Inflammatory macrophage treated with lipopolysaccharide for 4 hours (primary cell): ENCODE measurements at places on chromosomes 3 and 15.

DNA sequence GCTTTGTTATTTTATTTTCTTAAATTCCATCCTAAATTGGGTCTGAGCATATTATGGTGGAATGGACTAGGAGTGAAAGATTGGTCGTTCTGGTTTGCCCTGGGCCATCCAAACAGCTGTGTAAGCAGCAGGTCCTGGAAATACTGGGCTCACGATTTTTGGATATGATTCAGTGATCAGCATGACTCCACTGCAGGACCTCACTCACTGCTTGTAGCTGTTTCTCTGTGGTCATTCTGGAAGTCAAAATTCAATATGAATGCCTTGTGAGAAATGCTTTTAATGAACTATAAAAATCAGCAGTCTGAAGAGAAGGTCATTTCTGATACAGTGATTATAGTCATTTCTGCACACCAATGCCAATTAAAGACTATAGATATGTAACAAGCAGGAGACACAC is 185.0 kb downstream of the RBMS3 start:
- DNase-seq: no peak

DNA sequence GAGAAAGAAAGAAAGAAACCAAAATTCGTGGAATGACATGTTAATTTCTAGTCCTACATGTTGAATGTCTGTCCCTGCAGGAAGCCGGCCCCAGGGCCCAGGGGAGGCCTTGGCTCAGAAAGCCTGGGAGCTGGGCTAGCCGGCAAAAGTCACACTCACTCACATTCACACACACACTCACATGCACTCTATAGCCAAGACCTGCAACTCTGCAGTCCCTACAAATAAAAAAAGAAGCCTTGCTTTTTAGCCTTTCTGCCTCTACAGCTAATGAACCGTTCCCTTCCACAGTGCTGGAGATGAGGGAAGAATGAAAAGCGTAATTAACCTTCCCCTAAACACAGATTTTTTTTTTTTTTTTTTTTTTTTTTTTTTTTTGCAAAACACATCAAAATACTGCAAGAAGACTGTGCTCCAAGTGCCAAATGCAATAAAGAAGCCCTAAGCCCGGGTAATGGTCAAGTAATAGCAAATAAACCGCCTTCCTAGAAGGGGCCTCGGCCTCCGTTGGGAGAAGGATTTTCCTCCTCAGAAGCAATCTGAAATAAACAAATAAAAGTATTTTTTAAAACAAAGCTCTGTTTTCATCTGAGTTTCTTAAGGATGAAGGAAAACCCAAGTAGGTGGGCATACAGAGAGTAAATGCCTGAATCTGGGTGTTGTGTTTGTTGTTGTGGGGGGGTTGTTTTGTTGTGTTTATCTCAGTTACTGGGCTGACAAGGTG is 4.3 kb downstream of the MECOM start:
- DNase-seq: no peak

- DNase-seq: no peak
Observed at GRCh38 chr15:50057905-50058639, 61.0 kb downstream of the ATP8B4 start.

DNA sequence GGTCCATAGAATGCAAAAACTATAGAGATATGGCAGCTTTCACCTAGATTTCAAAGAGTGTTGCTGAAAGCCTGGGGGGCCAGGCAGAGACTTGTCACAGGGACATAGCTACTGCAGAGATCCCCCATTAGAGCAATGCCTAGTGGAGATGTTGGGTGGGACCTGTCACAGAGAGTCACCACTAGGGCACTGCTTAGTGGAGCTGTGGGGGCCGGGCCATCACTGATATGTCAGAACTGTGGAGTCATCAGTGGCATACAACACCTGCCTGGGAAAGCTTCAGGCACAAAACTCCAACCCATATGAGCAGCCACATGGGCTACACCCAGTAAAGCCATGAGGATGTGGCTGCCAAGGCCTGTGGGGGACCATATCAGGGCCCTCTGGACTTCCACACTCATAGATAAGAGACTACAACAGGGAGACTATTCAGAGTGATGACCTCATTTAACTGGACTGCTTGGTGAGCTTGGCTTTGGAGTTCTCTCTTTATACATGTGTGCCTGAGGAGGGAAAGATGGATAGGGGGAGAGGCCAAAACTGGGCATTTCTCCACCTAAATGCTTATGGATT is 176.3 kb downstream of the ZNF621 start:
- DNase-seq: no peak

DNA sequence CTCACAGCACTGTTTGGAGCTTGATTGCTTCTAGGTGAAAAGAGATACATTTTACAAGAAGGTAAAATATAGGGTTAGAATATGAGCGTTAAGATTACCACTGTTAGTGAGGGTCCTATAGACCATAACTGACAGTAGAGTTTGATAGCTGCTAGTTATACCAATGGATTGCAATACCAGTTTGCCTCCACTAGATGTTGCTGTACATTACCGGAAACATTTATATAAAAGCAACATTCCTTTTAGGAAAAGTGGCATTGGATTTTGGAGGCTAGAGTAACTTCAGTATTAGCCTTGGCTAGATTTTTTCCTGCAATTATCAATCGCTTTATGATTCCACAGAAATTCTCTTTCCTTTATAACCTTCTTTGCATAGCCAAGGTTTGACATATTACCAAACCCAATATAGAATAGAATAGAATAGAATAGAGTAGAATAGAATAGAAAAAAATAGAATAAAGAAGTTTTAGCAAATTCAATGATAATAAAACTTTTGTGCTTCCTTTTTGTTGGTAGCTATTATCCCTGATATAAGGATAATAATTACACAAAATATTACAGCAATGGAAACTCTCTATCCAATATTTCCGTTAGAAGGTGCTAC is 1093.6 kb upstream of the ALCAM start:
- peak; percentile 6 for DNase-seq

DNA sequence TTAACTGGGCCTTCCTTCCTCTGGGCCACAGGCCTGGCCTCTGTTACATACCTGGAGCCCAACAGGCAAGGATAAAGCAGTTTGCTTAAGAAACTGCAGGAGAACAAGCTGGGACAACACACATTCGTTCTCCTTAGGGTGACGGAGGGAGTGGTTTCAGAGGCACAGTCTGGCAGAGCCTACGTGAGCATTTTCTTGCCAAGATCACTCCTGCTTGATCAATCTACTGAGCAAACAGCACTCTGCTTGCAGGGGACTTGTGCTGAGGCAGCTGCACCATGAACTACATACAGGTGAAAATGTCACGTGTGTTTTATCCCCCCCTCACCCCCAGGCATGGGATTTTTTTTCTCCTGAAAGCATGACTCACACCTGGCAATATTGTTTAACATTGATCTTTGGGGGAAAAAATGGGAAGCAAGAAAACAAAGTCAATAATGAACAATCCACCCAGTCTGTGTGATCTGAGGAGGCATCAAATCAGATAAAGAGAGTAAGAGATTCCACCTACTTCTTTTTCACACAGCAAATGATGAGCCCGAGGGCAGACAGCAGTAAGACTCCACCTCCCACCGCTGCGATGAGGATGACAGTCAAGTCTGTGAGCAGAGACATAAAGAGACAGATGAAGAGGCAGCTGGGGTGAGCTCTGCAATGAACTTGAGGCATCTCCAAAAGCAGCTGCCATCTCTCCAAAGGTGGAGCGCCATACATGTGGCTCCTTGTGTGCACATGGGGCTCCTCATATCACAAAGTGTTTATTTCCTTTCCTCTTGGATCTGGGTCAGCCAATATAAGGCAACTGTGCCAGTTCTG is 57.4 kb downstream of the CDCP1 start:
- DNase-seq: no peak

- DNase-seq: peak; percentile 50
Observed at GRCh38 chr15:38059665-38060064, 125.2 kb downstream of the TMCO5A start.

DNA sequence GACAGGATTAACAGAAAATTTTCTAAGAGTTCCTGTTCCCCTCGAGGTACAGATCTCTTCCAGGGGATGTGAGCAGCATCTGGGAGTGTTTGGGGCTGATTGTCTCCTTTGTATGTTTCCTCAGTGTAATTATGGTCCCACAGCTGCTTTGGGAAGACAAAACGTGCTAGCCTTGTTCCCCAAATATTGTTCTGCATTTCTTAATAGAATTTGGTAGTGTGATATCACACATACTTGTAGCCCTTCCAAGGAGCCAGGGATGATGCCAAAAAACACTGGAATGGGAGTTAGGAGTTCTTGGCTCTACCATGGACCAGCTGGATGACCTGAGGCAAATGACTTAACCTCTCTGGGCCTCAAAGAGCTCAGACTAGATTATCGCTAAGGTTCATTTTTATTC is 19.0 kb upstream of the AGBL1 start:
- DNase-seq: no peak

- DNase-seq: no peak
Observed at GRCh38 chr3:108505811-108506210, 4.6 kb downstream of the MYH15 start.

DNA sequence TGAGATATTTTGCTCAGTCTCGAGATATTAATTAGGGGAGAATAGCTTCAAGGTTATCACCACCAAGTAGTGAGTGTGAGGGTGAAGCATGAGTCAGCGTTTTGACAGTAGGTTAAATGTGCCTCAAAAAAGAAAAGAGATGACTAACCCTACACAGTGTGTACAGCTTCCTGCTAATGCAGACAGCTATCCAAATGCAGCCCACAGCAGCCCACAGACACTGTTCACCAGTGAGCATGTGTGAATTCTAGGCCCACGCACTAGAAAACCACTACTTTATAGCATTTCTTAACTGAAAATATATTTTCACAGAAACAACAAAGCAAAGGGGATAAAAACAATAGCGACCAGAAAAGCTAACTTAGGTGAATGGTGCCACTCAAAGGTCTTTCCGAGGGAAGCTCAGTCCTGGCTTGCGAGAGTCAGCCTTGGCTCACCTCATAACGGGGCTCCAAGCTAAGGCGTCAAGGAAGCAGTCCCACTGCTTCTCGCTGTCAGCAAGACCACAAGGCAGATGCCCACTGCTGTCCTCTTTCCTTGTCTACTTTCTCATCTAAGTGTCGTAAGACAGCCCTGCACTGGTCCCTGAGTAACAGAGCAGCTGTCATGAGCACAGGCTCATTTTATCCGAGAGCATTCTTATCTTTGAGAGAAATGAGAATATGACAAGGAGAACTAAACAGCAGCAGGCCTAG is 47.6 kb downstream of the TXNRD3 start:
- DNase-seq: peak; percentile 72

GRCh38 chr3:95289295-95289694 is 1226.4 kb downstream of the NSUN3 start:
- no peak for DNase-seq

- DNase-seq: no peak
Observed at GRCh38 chr3:69999140-70000027, at the start of gene SAMMSON. TSS of gene SAMMSON (plus strand) at chr3:69999733.

DNA sequence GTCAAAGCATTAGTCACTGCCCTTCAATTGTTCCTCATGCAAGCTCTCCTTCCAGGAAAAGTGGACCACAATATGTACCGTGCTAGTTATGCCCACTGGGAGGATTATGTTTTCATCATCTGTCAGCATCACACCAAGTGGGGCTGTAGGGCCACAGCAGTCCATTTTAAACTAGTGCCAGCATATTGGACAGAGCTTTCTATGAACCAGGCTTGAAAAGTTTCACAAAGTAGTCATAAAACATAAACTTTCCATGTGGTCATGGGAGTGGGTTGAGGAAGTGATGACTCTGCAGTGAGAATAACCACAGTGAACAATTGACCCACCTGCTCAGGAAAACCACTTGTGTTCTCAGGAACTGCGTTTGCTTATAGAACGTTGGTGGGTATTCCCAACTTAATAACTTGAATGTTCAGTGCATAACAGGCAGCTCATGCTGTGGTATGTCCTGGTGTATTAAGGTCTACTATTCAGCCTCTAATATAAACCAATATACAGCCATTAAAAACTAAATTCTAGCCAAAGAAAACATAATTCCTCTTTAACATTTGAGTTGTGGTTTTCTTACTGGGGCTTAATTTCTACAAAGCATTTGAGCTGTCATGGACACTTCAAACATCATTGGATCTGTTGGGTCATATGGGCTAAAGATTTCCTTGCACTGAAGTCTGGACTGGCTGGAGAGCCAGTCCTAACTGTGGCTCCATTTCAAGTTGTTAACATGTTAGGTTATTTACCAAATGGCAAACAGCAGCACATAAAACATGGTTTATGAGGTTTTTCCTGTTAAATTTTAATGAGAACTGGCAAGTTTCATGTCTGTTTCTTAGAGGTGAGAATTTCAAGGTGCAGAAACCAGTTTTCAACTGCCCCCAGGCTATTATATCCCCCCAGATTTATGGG is 274.1 kb downstream of the OTOL1 start:
- peak; percentile 1 for DNase-seq

- no peak for DNase-seq
Observed at GRCh38 chr15:31307270-31308184, 19.1 kb upstream of the KLF13 start.

DNA sequence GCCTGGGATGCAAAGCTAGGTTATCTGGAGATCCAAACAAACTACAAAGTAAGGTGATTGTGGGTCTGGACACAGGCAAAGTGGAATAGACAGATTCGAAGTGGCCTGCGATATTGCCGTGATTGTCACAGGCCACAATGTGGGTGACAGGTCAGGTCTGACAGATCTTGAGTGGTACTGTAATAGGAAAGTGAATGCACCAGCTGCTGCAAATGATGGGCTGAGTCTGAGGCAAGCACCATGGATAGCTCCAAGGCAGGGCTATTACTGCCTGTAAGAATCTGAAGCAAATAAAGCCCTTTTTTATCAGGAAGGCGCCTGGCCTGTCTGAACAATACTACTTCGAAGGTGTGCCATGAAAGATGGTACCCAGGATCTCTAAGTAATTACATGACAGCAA is 10.0 kb downstream of the ARMC8 start:
- no peak for DNase-seq

DNA sequence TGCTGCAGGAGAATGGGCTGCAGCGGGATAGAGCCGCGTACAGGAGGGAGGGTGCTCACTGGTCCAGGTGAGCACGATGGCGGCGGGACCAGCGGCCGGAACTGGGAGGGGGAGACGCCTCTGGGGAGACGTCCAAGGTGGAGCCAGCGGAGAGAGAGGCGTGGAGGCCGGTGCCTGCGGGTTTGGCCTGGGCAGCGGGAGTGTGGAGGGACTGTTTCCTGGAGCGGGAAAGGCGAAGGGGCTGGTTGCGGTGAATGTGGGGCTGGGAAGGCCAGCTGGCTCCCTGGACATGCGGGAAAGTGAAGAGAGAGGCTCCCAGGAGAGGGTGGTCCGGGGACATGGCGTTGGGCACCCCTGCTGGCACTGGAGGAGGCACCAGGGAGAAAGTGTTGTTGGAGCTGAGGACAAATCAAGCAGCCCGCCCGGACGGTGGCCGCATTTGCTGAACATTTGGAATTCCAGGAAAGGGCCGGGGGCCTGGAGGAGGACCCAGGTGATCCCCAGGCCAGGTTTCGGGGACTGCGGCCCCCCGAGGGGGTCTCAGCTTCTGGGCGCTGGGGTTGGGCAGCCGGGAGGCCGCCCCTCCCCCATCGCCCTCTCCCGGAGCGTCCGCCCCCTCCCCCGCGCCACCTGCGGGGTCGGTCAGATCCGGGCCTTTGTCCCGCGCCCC is 34.3 kb downstream of the DNAJB8 start:
- DNase-seq: no peak
